ENCODE measurements at places on chromosomes 1 and 21. TPM values are rescaled to one million over a fixed set of nuclear protein-coding genes. Genes with fewer than 3 reads are reported as not detected.

The AQP10 gene
- total RNA-seq: not detected

The TMEM183A gene
- total RNA-seq: 77.7 TPM

The MAP7D1 gene
- 96.2 TPM for total RNA-seq

The OR2T11 gene
- total RNA-seq: not detected

The DNAJC11 gene
- total RNA-seq: 64.0 TPM

The ELOVL1 gene
- 107 TPM for total RNA-seq

The RUNX3 gene
- 1.3 TPM for total RNA-seq

The TLCD4 gene
- 52.1 TPM for total RNA-seq

The RUSC1 gene
- total RNA-seq: 48.4 TPM

The ETNK2 gene
- 4.0 TPM for total RNA-seq

The MAN1C1 gene
- total RNA-seq: 0.37 TPM

The LIN28A gene
- not detected for total RNA-seq

The ZNF695 gene
- total RNA-seq: 19.6 TPM

The TXNIP gene
- total RNA-seq: 27.3 TPM

The G0S2 gene
- total RNA-seq: 4.0 TPM

The SELE gene
- not detected for total RNA-seq

The GPR157 gene
- total RNA-seq: 12.5 TPM

The C1QA gene
- total RNA-seq: not detected

The HSD3B2 gene
- not detected for total RNA-seq

The OR2T35 gene
- not detected for total RNA-seq

The MSH4 gene
- 0.54 TPM for total RNA-seq

The CAMK1G gene
- not detected for total RNA-seq

The C1orf167 gene
- total RNA-seq: not detected

The CASQ2 gene
- not detected for total RNA-seq

The NUP210L gene
- total RNA-seq: not detected

The NMNAT2 gene
- total RNA-seq: 0.26 TPM

The FAM163A gene
- total RNA-seq: not detected

The LGR6 gene
- not detected for total RNA-seq

The SIM2 gene
- 15.1 TPM for total RNA-seq

The PRPF38A gene
- total RNA-seq: 52.4 TPM

The GPR37L1 gene
- total RNA-seq: 0.12 TPM

The ANGPTL7 gene
- not detected for total RNA-seq

The CD1D gene
- total RNA-seq: 0.86 TPM

The PLXNA2 gene
- 16.2 TPM for total RNA-seq

The OR2AK2 gene
- total RNA-seq: not detected

The ARMH1 gene
- 4.7 TPM for total RNA-seq

The VASH2 gene
- total RNA-seq: 4.7 TPM

The GOLT1A gene
- total RNA-seq: 5.6 TPM

The KCNJ15 gene
- 34.8 TPM for total RNA-seq

The CDC7 gene
- 16.0 TPM for total RNA-seq

The RNU1-3 gene
- 1,905 TPM for total RNA-seq

The CIART gene
- 0.42 TPM for total RNA-seq

The EDEM3 gene
- total RNA-seq: 44.5 TPM

The IL20 gene
- not detected for total RNA-seq

The ADGRB2 gene
- 1.9 TPM for total RNA-seq

The GJA9 gene
- total RNA-seq: 0.56 TPM

The CTSS gene
- 144 TPM for total RNA-seq

The ALX3 gene
- not detected for total RNA-seq

The PCBP3 gene
- total RNA-seq: 0.78 TPM

The THEMIS2 gene
- total RNA-seq: 5.9 TPM

The GATAD2B gene
- total RNA-seq: 58.3 TPM

The ST6GALNAC5 gene
- 1.3 TPM for total RNA-seq

Measured in Calu3 (cell line).